Cerebellum (tissue), 4 donors: ENCODE measurements at places on chromosomes 5 and 9. TPM values are rescaled to one million over a fixed set of nuclear protein-coding genes. Genes with fewer than 3 reads are reported as not detected.

CXCL14 gene
- total RNA-seq: 0.73 TPM

HRH2 gene
- 4.0 TPM for total RNA-seq

GLDC gene
- 30.3 TPM for total RNA-seq

HAPLN1 gene
- total RNA-seq: 4.4 TPM

DPM2 gene
- total RNA-seq: 11.0 TPM

SEC61B gene
- total RNA-seq: 30.0 TPM

DNM1 gene
- total RNA-seq: 120 TPM

SURF1 gene
- total RNA-seq: 5.1 TPM

TMOD1 gene
- total RNA-seq: 5.4 TPM

FOXD4L5 gene
- total RNA-seq: 0.64 TPM

DNA sequence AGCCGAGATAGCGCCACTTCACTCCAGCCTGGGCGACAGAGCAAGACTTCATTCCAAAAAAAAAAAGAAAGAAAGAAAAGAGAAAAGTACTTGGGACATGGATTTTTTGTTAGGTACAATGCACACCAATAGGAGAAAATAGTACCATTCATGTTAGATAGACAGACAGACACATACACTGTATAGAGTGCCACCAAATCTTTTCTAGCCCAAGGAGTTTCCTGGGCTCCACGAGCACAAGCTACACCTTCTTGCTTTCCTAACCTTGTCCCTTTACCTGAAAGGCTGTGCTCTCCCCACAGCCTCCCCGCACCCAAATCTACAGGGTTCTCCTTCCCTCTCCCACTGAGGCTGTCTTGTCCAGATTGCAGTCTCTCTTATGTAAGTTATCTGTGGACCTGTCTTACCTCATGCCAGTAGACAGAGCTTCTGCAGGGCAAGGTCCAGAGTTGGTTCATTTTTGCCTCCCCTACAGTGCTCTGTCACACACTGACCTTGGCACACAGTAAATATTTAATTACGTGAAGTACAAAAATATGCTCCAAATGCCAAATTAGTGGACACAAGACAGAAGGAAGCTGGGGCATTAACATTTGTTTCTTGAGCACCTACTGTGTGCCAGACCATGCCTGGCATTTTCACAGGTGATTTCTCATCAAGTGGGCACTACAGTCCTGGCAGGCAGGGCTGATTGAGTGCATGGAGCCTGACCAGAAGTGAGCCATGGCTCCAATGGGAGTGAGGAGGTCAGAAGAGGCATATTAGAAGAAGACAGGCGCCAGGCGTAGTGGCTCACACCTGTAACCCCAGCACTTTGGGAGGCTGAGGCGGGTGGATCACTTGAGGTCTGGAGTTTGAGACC, 5.9 kb downstream of the ALAD start:
- DNase-seq: no peak

DNA sequence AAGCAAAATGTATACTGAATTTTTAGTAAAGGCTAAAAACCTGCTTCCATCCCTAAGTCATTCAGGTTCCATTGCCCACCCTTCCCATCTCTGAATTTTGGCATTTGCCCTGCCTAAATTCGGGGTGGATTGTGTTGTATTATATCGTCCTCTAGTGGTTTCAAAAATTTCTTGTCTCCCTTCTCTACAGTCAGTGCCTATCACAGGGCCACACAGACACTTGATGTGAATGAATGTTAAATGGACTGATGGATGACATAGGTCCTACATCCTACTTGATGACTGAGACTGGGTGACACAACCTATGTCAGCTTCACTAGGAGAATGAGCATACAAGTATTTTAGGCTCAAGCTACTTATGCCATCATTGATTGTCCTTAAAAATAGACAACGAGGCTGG, 45.6 kb upstream of the SLC30A5 start:
- no peak for DNase-seq

DNA sequence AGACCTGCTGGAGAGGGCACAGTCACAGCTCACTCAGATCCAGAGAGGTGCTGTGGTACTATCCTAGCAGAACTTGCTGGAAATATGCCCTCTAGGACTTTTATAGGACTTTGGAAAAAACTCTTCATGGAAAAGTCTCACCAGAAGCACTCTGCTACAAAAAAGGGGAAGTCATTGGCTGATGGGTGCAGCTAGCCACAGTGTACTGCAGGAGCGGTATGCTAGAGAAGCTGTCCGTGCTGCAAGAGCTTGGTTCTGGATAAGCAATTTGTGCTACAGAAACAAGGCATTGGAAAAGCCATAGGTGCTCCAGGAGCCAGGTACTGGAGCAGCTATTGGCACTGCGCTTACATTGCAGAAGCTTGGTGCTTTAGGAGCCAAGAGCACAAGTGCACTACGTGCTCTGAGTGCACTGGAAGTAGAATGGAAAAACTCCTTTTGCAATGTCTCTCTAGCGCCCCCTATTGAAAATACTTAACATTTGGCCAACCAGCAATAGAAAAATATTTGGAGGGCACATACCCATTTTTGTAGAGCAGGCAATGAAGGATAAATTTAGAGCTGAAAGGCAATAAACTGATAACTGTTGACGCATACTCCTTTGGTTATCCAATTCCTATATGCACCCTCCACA, 83.4 kb downstream of the MEGF10 start:
- DNase-seq: no peak

GRCh38 chr5:115170134-115170928, 623 bp upstream of the TRIM36 start:
- no peak for DNase-seq

GRCh38 chr5:33601881-33602280, 161.1 kb downstream of the TARS1 start:
- DNase-seq: no peak

- DNase-seq: no peak
These were observed 32.3 kb downstream of the KLF9 start for GRCh38 chr9:70382046-70382708.

- DNase-seq: no peak
These were observed 26.5 kb upstream of the NREP start for GRCh38 chr5:111783537-111783936.

DNA sequence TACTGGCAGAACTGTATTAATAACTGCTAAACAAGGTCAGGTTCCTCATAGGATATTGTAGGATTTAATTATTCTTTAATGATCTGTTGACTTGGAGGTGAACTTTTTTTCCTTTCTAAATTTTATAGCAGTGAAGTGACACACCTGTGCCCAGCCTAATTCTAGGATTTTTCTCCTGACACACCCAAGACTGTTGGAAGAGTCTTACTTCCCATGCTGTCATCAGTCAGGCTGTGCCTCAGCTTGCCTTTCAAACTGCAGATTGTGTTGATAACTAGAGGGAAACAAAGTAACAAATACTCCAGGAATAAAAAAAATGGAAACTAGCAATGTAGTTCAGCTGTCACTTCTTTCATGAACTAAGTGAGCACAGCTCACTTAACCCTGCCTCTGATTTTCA, 22.0 kb downstream of the OTULIN start:
- DNase-seq: no peak

- no peak for DNase-seq
These were observed 1545.3 kb upstream of the C9orf72 start for GRCh38 chr9:29118555-29118954.

DNA sequence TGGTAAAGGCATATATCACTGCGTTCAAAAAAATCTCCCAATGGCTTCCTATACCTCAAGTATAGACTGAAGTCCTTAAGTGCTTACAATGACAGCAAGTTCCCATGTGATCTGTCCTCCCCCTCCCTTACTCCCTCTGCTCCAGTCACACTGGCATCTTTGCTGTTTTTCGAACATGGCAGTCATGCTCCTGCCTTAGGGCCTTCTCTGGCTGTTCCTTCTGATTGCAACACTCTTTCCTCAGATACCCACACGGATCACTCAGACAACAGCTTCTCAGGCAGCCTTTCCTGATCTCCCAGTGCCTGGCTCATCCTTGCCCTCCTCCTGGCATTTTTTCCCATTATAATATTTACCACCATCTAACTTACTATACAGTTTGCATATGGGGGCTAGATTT, 232.8 kb downstream of the ARHGEF28 start:
- DNase-seq: no peak

GRCh38 chr5:175573493-175574269, 84.2 kb upstream of the HRH2 start:
- no peak for DNase-seq

DNA sequence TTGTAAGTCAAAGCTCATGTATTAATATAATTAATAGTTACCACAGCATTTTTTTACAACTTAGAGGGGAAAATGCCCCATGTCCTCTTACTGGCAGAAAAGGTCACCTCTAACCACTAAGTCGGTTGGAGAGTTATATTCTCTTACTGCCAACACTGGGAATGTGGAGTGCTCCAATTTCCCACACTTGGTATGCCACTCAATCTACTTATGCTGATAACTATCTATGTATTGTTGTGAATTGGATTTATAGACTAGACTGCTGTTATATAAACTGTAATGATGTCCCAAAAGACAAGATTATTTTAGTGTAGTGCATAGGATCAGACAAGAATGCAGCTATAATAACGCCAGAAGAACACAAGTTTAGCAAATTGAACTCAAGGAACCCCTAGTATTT, 2385.2 kb upstream of the C9orf72 start:
- no peak for DNase-seq

DNA sequence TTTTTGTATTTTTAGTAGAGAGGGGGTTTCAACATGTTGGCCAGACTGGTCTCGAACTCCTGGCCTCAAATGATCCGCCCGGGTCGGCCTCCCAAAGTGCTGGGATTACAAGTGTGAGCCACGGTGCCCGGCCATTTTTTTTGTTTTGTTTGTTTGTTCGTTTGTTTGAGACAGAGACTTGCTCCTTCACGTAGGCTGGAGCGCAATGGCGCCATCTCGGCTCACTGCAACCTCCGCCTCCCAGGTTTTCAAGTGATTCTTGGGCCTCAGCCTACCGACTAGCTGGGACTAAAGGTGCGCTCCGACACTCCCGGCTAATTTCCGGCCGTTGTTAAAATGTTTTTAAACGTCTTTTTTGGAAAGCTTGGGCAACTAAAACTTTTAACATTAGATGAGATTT, 54.0 kb downstream of the SHOC1 start:
- no peak for DNase-seq

DNA sequence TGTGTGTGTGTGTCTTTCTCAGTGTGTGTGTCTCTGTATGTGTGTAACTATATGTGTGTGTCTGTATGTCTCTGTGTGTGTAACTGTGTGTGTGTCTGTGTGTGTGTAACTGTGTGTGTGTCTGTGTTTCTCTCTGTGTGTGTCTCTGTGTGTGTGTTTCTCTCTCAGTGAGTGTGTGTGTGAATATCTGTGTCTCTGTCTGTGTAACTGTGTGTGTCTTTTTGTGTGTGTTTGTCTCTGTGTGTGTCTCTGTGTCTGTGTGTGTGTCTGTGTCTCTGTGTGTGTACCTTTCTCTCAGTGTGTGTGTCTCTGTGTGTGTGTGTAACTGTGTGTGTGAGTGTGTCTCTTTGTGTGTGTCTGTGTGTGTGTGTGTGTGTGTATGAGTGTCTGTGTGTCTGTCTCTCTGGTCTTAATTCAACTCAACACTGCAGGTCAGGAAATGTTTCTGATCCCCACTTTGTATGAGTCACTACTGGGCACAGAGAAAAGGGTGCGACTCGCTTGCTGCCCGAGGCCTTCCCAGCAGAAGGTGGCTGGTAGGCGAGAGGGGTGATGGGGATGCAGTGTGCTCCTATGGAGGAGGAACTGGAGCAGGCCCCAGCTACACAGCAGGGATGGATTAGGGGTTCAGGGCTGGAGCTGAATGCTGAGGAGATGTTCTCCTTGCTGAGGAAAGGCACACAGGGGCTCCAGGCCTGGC, 52.1 kb downstream of the NSG2 start:
- no peak for DNase-seq

DNA sequence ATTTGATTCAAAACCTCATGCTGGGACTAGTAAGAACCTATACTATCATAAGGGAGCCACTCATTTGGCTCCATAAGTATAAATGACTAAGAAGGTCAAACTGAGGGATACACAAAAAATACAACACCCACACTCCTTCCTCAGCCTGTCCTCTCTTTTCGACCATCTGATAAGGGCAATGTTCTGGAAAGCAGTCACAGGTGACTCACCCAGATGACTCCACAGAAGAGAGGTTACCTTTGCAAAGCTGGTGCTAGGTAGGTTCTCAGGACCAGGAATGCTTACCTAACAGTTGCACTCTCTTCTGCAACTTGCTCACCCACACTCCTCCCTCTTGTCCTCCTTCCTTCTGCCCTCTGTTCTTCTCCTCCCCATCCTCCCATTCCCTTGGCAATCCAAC, 32.9 kb downstream of the LHFPL2 start:
- no peak for DNase-seq

DNA sequence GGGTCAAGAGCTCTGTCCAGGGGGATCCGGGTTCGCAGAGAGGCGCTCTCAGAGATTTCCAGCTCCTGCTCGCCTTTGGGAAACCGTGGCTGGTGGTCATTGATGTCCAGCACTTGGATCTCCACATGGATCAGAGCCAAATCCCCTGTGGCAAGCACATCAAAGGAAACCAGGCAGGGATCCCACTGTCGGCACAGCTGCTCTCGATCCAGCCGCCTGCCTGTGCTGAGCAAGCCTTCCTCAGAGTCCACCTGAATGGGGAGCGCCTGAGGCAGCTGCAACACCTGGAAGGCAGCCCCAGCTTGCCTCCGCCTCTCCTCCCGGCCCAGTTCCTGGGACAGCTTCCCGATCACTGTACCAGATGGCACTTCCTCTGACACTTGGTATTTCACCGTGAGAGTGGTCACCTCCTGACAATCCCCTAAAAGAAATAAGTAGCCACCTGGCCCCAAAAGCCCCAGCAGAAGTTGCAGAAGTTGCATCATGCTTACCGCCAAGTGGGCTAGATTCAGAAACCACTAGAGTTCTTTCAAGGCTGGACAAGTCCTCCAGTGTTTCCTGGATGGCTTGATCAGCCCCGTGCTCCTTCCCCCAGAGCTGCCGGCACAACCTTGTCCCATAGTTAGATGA, 520 bp downstream of the PCDH12 start:
- DNase-seq: no peak

- DNase-seq: no peak
These were observed 3.2 kb upstream of the MAP3K1 start for GRCh38 chr5:56812110-56812509.

DNA sequence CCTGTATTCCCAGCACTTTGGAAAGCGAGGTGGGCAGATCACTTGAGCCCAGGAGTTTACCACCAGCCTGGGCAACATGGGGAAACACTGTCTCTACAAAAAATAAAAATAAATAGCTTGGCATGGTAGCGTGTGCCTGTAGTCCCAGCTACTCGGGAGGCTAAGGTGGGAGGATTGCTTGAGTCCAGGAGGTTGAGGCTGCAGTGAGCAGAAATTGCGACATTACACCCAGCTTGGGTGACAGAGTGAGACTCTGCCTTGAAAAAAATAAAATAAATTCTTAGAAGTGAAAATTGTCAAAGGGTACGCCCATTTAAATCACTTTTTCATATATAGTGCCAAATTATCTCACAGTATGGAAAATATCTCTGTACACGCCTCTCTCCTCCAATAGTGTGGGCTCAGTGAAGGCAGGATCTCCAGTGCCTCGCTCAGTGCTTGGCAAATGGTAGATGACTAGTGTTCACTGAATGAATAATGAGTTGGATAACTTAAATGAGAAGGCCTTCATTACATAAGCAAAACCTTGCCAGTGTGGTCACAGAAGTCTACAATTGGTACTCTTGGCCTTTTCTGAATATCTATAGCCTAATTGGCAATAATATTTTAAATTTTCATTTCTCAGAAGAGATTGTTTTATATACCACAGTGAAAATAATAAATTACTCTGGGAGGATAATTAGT, 9.4 kb upstream of the CCL28 start:
- no peak for DNase-seq
